NCI-H510A treated with DMSO at 0.1 percent for 48 hours (cell line): ENCODE measurements at places on chromosomes 12 and 14.
A peak's percentile ranks its signal among the peaks of the same experiment; 100 is the strongest.

DNA sequence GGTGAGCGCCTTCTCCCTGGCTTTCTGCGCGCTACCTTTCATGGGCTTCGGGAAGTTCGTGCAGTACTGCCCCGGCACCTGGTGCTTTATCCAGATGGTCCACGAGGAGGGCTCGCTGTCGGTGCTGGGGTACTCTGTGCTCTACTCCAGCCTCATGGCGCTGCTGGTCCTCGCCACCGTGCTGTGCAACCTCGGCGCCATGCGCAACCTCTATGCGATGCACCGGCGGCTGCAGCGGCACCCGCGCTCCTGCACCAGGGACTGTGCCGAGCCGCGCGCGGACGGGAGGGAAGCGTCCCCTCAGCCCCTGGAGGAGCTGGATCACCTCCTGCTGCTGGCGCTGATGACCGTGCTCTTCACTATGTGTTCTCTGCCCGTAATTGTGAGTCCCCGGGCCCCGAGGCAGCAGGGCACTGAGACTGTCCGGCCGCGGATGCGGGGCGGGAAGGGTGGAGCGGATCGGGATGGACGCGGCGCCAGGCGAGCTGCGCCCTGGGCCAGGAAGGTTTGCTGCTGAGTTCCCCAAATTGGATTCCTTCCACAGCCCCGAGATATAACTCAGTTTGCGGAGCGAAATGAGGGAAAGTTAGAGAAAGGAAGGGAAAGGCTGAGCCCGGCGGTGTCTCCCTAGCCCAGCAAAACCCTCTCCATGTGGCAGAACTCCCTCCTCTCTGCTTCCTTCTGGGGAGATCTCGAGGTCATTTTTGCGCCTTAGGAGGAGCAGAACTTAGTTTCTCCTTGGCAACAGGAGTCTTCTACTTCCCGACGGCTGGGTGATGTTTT lies 972 bp downstream of the PTGDR start:
- DNase-seq = no peak

DNA sequence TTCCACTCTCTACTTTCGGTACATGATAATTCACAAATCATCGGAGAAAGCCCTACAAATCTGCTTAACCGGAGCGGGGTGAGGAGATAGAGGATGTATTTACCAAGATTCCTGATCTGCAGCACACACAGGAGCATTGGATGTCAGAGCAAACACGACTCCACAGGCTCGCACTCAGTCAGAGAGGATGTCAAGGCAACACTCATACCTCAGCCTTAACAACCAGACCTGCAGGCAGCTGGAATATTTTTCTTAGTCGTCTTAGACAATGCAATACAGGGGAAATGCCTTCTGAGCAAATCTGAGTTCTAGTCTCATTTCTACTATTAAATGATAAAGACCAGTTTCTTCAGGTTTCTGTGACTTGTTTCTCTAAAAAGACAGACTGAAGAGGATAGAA lies 159.3 kb upstream of the CPNE8 start:
- DNase-seq = no peak

DNA sequence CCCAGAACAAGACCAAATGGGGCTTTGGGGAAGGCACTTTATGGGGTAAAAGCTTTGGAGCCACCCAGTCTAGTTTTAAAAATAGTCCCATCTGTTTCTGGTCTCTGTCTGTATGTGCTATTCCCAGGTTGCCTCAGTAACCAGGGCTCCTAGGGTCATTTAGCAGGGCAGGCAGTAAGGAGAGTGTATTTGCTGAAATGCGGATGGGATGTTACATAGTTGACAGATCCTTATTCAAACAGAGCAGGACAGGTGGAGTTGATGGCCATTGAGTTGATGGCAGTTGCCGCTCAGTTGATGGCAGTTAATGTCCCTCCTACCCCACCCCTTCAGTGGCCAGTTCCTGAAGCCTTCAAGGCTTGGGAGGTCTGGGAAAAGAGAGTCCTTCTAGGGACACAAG lies 4.6 kb downstream of the ZC3H10 start:
- DNase-seq = peak; percentile 62

- no peak for DNase-seq
These were observed 184.8 kb downstream of the SLC16A7 start for GRCh38 chr12:59780605-59781135.

DNA sequence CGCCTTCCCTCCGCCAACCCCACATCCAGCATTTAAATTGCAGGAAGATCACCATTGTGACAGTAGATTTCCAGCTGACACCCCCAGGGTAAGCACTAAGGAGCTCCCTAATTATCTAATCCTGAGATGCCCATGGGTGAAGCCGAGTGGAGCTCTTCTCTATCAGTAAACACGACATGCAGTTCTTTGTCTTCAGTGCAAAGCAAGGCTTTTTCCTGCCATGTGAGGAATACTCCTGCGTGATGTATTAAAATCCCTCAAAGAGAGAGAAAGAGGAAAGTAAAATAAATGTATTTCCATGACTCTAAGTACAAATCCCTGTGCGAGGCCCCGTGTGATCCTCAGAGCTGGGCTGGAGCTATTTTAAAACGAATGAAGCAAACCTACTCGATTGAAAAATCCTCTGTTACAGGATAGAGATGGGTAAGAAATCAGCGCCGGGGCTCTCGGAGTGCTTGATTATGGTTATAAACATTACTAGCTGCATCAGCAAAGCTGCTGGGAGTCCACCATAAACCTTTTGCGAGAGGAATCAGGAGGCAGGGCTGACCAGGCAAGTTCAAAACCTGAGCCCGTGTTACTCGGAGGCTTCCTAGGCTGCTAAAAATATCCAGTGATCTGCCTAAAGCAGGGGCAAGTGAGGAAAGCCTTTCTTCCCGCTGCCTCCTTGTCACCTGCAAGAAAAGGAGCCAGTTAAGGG lies 61.5 kb downstream of the MAP1LC3B2 start:
- DNase-seq = no peak
